ENCODE measurements at places on chromosomes 5 and 9.

- no peak for DNase-seq
Measured at GRCh38 chr5:156328161-156328560, 1.2 kb downstream of the SGCD start.

- DNase-seq, result no peak
Measured at GRCh38 chr5:32526810-32527209, 58.5 kb upstream of the SUB1 start.

- DNase-seq, result no peak
Measured at GRCh38 chr5:176155922-176156359, 82.3 kb upstream of the SIMC1 start.

DNA sequence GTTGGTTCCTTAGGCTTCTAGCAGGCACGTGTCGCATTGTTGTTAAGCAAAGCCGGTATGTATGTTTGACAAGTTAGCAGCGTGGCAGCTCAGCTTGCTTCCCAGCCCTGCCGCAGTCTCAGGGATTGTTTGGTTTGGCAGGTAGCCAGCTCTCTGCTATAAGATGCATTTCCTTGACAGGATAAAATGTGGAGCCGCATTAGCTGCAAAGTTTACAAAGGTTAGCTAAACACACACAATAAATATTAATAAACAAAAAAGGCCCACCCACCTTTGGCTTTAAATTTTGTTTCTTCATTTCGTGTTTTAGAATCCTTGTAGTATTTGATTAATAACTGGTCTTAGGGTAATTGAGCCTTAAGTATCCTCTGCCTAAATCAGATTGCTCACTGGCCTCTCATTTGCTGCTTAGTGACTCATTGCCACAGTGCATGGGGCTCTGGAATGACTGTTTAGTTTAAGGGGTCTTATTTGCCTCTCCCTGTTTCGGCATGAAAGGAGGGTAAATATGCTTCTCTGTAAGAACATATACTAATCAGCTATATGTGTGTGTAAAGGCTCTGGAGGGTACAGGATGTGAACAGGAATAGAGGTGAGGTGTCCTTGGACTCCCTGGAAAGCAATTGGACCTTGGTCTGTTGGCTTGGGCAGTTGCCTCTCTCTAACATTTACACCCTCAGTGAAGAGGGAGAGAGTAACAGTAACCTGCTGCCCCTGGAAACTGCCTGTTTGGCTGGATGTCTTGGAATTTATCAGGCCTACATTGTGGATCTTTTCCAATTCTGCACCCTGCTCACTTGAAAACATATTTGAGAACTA is 122.0 kb downstream of the GDNF start:
- DNase-seq, result peak; percentile 92

DNA sequence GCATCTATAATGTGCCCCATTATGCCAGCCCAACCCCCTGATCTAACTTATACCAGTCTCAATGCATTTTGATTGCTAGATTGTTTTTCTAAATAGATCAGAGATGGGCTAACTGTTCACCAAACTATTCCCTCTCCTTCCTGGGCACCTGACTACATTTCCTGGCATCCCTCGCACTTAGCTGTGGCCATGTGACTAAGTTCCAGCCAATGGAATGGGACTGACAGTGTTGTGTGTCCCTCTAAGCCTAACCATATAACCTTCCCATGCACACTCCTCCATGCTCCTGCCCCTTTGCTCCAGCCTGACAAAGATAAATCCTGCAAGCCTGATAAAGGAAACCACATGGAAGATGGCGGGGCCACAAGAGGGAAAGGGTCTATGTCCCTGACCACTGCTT is 12.3 kb upstream of the IFNK start:
- DNase-seq, result no peak

DNA sequence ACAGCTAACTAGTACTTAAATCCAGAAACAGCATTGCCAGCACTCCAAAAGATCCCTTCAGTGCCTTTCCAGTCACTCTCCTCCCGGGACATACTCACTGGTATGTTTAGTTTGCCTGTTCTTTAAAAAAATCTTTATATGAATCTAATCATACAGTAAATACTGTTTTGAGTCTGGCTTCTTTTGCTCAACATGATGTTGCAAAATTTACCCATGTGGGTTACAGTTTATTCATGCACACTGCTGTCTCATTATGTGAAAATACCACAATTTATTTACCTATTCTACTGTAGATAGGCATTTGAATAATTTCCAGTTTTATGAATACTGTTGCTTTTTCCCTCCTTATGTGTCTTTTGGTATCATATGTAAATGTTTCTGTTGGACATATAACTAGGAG is 13.5 kb downstream of the NDFIP1 start:
- no peak for DNase-seq

DNA sequence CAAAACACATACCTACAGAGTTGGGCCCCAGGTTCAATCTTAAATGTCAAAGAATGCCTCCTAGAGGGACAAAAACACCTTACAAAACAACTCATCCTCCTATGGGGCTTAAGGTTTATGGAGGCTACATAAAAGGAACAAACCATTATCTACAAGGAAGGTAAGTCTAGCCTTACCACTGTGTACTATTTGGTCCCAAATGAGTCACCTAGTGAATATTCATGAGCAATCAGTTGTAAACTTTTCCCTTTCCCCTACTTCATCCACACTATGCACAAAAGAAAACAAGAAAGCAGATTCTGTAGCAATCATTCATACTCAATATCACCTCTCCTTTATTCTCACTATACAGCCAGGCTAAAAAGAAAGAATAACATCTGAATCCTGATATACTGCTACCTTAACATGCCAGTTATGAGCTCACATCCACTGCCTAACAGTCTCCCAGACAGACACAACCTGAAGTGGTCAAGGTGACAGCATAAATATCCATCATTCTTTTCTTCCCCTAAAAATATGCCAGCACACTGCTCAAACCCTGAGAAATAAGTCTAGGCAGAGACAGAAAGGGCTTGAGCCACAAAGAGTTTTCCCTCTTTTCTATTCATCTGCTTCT is 6.2 kb downstream of the OXCT1 start:
- no peak for DNase-seq

GRCh38 chr9:93329629-93330280 is 121.7 kb upstream of the FAM120A start:
- no peak for DNase-seq

- no peak for DNase-seq
Measured at GRCh38 chr9:94805051-94805489, 78.6 kb downstream of the AOPEP start.

- DNase-seq, result no peak
Measured at GRCh38 chr9:112248722-112249121, 73.6 kb upstream of the SUSD1 start.

DNA sequence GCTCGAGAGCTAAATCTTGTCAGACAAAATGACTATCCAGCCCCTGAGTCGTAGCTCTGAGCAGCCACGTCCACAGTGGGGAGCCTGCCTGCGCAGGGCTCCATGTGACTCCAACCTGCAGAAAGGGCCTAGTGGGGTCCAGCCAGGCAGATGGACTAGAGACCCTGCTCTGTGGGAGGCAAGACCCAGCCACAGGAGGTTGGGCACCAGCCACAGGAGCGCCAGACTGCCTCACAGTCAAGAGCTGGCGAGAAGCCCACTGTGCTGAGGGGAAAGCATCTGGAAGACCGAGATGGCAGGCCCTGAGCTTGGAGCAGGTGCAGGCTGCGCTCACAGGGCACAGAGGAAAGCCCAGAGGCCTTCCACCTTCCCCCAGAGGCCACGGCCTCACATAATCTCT is 61.4 kb downstream of the C5orf15 start:
- DNase-seq, result peak; percentile 66

DNA sequence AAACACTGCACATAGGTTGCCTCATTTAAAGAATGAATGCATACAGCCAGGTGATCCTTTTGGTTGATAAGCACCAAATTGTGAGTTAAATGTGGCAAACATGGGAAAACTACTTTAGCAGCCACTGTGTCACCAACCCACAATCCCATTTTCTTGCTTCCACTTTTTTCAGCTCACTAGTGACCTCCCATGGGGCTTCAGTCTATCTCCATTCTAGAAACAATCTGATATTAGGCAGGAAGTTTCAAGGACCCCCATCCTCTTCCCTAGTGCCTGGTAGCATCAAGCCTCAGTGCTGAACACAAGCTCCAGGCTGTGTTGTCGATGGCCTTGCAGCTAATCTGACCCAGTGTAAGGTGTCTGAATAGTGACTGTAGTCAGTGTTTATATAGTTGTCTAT is 66.2 kb downstream of the PLPPR1 start:
- no peak for DNase-seq

GRCh38 chr9:99019510-99020331 is 76.0 kb downstream of the COL15A1 start:
- no peak for DNase-seq

GRCh38 chr9:93725382-93725781 is 149.0 kb downstream of the PHF2 start:
- no peak for DNase-seq

DNA sequence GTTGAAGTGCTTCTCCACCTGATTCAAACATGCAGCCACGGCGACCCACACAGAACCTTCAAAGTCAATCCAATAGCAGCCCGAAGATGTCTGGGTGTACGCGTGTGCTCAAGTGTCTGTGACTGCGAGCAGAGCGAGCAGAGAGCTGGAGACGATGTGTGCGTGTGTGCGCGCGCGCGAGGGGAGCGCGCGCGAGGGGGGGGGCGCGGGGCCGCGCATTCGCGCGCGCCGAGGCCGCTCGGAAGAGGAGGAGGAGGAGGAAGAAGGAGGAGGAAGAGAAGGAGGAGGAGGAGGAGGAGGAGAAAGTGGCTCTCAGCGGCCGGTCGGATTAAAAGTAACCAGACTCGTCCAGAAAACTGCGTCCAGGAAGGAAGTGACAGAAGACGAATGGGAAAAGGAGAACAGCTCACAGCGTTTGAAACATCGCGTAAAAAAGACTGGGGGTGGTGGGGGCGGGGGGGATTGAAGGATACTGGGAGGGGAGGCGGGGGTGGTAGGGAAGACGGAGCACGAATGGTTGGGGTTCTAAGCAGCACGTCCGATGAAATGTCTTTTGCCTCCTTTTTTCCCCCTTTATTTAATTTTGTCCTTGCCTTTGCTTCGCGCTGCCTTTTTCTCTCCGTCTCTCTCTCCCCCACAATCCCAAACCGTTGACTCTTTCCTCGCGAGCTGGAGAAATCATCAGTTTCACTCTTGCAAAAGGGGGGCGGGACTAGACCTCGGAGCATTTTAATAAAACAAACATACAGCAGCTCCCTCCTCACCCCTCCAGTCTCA is at the start of gene MEF2C:
MEF2C (minus strand) TSS at position 126 of the 777 bp plus-strand sequence. CDS start 59,396 bp downstream, outside the sequence.
- peak; percentile 46 for DNase-seq

GRCh38 chr5:143037071-143037470 is 266.9 kb downstream of the ARHGAP26 start:
- DNase-seq, result no peak

Data from NCI-H2081 (cell line).